GM12891 (cell line): ENCODE measurements at places on chromosomes 1 and 21.

DNA sequence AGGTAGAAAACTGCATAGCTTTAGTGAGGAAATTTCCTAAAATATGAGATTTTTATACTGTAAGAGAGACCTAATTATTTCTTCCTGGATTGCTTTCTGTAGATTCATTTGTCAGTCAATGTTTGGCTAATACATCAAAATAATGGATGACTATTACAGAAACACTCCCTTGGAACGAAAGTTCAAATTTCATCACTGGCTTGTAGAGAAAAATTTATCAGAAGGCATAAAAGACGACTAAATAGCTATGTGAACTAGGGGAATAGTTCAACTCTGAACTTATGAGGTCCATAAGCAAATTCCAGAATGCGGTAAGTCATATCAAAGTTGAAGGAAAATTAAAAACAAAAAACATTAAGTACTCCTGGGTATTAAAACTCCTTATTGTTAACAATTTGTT, 36.0 kb downstream of the WNT2B start:
- DNase-seq: no peak

- DNase-seq: no peak
Measured at GRCh38 chr1:241624935-241625334, 15.2 kb downstream of the CHML start.

- no peak for DNase-seq
Measured at GRCh38 chr1:52026278-52026677, 7.3 kb downstream of the KTI12 start.

GRCh38 chr1:29234471-29234870, 1.9 kb upstream of the PTPRU start:
- no peak for DNase-seq

- no peak for DNase-seq
Measured at GRCh38 chr21:41851090-41851790, 27.9 kb downstream of the PRDM15 start.

DNA sequence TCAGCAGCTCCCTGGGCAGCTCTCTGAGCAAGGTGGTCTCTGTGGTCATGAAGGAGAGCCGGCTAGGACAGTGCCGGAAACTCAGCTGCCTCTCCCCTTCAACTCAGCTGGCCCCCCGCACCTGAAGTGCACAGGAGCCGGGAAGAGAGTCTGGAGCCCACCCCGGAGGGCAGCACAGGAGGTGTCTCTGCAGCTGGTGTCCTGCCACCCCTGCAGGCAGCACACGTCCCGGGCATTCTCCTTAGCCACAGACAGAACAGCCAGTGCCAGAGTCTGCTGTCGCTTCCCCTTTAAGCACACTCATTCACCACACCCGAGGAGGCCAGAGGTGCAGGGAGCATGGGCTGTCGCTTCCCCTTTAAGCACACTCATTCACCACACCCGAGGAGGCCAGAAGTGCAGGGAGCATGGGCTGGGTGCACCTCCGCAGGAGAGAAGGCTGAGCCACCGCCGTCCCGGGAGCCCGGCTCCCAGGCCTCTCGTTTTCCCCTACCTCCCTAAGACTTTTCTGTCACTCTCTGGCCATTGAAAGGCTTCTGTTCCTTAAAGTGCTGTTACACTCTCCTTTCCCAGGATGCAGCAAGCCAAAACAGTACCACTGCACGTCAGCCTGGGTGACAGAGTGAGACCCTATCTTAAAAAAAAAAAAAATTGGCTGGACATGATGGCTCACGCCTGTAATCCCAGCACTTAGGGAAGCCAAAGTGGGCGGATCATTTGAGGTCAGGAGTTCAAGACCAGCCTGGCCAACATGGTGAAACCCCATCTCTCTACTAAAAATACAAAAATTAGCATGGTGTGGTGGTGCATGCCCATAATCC, 16.9 kb upstream of the SAMD11 start:
- DNase-seq: peak; percentile 59

GRCh38 chr21:34952701-34953100, 96.4 kb downstream of the RUNX1 start:
- no peak for DNase-seq

GRCh38 chr1:227349967-227350366, 31.7 kb upstream of the CDC42BPA start:
- DNase-seq: no peak

GRCh38 chr1:208120431-208120790, 123.8 kb downstream of the PLXNA2 start:
- no peak for DNase-seq

DNA sequence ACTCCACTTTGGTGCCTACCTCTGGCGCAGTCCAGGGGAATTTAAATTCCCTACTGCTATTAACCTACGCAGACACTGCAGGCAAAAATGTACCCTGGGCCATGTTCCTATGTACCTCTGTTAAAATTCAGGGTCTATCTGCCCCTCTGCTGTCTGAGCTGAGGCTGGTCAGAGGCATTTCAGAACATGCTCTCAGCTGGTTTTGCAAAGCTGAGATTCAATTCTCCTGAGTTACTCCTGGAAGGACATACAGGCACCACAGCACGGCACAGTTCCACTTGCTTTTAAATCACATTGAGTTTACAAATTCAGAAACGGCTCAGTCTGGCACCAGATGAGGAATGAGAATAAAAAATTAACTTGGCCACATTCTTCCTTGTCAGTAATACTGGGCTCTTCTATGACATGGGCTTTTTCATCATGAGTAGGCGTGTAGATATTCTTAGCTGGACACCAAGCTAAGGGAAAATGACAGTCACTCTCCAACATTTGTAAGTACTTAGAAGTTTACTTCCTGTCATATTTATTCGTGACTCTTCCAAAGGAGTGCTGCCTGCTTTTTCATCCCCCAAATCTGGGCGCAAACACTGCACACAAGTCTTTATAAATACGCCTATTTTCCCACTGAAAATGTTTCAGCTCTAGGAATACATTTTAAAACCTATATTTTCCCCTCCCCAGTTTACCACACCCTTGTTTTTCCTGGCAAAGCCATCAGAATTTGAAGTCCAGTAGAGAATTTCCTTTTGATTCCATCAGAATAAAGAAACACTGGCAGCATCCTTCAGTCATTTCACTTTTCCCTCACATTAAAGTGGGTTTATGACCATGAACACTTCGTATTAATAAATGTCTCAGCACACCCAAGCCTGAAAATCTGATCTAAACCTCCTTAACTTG, 1.9 kb downstream of the C1orf198 start:
- DNase-seq: no peak

GRCh38 chr1:228668553-228669241, 66.6 kb upstream of the RHOU start:
- DNase-seq: no peak
